ENCODE measurements at places on chromosomes 13 and 19. TPM values are rescaled to one million over a fixed set of nuclear protein-coding genes. Genes with fewer than 3 reads are reported as not detected.

The AXL gene
- total RNA-seq, result 343 TPM

The ERICH6B gene
- total RNA-seq, result not detected

The LRRC8E gene
- total RNA-seq, result 18.9 TPM

The C19orf33 gene
- total RNA-seq, result 305 TPM

The BST2 gene
- 18.6 TPM for total RNA-seq

The FGF22 gene
- 0.29 TPM for total RNA-seq

The NFIX gene
- not detected for total RNA-seq

The KCNJ14 gene
- total RNA-seq, result 0.06 TPM

The CGB8 gene
- total RNA-seq, result 1.2 TPM

The RNF113B gene
- not detected for total RNA-seq

The TPRX2 gene
- not detected for total RNA-seq

The TJP3 gene
- 3.8 TPM for total RNA-seq

The FUT2 gene
- 0.52 TPM for total RNA-seq

The CAPN12 gene
- total RNA-seq, result 0.51 TPM

The ZNF805 gene
- 7.8 TPM for total RNA-seq

The SIGLEC11 gene
- total RNA-seq, result not detected

Measured in epithelial cell of proximal tubule (primary cell).